ENCODE measurements at places on chromosomes 16 and 17.
A peak's percentile ranks its signal among the peaks of the same experiment; 100 is the strongest.

DNA sequence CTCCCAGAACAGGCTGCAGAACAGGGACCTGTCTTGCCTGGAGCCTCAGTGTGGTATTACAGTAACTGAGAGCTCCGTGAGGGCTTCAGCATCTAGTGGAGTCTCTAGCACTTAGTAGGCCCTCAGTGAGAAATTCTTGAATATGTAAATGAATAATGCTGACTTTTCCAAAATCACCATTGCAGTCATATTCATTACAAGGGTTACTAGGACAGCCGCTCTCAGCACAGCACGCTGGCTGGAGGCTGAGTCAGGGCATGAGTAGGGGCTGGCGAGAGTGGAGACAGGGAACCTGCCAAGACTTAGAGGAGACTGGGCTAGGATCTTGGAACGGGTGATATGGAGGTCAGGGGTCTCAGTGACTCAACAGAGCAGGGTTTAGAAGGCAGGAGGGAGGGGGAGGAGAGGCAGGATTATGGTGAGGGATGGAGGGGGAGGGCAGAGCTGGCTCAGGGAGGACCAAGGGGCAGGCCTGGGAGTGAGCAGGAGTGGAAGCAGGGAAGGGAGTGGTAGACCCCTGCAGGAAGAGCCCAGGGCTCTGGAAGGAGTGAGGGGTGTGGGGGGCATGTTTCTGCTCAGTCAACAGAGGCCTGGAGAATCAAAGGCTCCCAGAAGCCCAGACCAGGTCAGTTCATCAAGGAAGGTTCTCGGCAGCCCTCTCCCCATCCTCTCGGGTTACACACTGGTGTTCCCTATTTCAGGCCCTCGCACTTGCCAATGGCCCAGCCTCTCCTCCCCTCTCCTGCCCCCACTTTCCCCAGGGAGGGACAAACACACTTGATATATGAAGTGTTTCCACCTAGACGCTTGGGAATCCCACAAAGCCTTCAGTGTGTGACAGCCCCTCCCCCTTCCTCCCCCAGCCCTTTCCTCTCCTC is 42.3 kb downstream of the FZD2 start:
- DNase-seq: no peak

- no peak for DNase-seq
Measured at GRCh38 chr16:26524281-26524680, 542.4 kb upstream of the C16orf82 start.

- no peak for DNase-seq
Measured at GRCh38 chr17:34703533-34703932, 124.2 kb downstream of the TMEM132E start.

- peak; percentile 90 for DNase-seq
Measured at GRCh38 chr17:40345161-40345993, 19.2 kb downstream of the GJD3 start.

DNA sequence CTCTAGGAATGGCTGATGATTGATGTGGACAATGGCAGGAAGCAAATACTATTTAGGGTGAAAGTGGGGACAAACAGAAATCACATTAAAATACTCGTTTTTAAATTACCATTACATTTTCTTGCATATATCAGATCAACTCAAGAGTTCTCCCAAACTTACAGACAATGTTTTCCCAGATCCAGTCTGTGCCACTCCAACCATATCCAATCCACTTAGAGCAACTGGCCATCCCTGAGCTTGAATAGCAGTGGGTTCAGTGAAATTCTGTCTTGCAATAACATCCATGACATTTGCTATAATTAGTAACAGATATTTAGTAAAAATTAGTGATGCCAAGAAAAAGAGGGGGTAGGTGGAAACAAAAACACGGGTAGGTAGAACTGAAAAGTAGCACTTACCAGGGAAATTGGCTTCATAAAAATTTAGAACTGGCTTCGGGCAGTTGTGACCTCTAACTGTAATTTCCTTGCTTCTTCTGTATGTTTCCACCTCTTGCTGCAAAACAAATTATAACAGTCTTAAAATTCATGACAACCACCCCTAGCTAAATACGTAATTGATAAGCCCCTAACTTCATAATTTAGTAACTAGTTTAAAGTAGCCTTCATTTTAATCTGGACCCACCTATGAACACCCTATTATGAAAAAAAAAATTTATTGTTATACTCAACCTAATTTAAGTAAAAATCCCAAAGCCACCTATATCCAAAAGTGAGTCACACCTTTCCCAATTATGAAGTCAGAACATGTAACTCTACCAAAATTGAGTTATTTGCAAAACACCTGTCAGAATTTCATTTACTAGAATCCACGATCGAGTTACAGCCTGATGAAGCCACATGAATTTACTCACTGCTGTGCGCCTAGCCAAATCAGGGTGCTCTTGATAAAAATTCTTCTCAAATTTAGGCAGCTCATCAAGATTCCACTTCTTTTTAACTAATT is 2.0 kb downstream of the DDX5 start:
- no peak for DNase-seq

DNA sequence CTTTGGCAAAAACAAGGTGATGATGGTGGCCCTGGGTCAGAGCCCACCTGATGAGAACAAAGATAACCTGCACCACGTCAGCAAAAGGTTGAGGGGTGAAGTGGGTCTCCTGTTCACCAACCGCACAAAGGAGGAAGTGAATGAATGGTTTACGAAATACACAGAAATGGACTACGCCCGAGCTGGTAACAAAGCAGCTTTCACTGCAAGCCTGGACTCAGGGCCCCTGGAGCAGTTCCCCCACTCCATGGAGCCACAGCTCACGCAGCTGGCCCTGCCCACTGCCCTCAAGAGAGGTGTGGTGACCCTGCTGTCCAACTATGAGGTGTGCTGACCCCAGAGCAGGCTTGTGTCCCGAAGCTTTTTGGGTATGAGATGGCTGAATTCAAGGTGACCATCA is 29.7 kb upstream of the DLX4 start:
- DNase-seq: no peak

- DNase-seq: no peak
Measured at GRCh38 chr16:11806721-11807120, 9.7 kb upstream of the ZC3H7A start.

GRCh38 chr16:23960081-23960885 is 124.5 kb downstream of the PRKCB start:
- DNase-seq: no peak

GRCh38 chr16:85360323-85361277 is 248.3 kb upstream of the CIBAR2 start:
- no peak for DNase-seq

- DNase-seq: no peak
Measured at GRCh38 chr16:73028263-73028662, 19.7 kb downstream of the ZFHX3 start.

- DNase-seq: no peak
Measured at GRCh38 chr17:29255926-29256522, 9.4 kb downstream of the CRYBA1 start.

DNA sequence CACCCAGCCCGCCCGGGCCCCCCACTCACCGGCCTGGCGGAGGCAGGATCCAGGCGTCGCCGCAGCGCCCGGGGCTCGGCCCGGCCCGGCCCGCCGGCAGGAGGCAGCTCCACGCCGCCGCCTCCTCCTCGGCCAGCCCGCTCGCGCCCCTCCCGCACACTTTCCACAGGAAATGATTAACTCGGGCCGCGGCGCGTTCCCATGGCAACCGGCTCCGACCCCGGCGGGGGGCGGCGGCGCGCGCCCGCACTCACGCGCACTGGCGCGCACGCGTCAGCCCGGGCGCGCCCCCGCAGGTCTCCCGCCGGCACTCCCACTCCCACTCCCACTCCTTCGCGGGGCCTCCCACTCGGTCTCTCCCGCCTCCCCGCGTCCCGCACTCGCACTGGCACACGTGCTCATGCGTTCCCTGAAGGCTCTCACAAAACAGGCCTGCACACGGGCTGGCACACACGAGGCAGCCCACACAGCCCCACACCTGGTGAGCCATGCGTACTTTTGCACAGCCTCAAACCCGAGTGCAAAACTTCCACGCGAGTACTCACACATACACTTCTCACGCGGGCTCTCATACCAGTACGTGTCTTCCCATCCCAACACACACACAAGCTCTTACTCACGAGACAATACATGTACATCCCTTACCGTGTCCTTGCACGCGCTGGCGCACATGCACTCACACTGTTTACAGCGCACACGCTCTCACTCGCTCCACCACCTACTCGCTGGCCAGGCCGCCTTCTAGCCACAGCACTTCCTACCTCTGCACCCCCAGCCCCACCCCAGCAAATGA is at the start of gene KIFC3:
Gene KIFC3 (minus strand): TSS at position 151 of the 793 bp plus-strand sequence. CDS start 4,248 bp downstream, outside the sequence.
- peak; percentile 93 for DNase-seq

GRCh38 chr16:84947022-84947421 is 64.3 kb downstream of the ZDHHC7 start:
- DNase-seq: peak; percentile 73

- DNase-seq: no peak
Measured at GRCh38 chr16:23595246-23595950, 718 bp downstream of the NDUFAB1 start.

- no peak for DNase-seq
Measured at GRCh38 chr17:57425431-57425830, 169.1 kb downstream of the MSI2 start.

DNA sequence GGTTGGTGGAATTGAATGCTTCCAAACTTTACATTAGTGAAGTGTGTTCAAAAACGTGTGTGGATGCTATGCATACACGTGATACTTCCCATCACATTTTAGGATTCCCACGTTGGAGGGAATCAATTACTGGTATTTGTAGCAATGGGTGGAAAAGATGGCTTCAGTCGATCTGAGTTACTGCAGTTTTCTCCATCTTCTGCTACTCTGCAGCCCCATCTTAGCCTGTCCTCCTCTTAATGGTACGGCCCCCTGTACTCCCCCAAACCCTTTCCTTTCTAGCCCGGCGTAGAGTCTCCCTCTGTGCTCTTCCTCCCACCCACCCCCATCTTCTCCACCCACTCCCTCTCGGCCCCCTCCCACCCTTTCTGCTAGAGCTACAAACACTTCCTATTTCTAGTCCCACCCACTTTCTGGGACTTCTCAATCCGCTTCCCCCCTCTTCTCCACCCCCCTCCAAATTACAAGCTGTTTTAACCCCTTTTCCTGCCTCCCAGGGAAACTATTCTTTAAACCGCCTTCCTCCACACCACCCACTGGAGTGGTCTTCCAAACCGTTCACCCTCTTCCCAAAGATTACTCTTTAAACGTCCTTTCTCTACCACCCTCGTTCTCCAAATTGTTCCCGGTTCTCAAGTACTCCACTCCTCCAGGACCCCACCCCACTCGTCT is 1.1 kb downstream of the CHTF8 start:
- peak; percentile 65 for DNase-seq

GRCh38 chr17:49834118-49834743 is 13.6 kb downstream of the TAC4 start:
- DNase-seq: no peak

DNA sequence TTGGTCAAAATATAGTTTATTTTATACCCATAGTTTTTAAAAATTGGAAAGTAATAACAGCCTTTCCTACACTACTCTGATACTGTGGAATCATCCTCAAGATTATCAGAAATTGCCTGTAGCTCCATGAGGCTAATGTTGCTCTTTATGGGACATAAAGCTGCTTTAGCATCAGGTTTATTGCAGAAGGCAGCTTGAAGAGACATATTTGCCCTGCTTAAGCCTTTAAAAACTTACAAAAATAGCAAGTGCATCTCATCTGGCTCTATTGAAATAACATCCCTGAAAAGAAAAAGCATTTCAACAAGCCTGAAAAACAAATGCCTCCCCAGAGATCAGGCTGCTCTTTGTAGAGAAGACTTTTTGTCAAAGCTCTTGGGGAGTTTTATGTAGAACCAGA is 142.9 kb upstream of the MON1B start:
- no peak for DNase-seq

- no peak for DNase-seq
Measured at GRCh38 chr17:16001226-16001897, 1.7 kb downstream of the TTC19 start.

DNA sequence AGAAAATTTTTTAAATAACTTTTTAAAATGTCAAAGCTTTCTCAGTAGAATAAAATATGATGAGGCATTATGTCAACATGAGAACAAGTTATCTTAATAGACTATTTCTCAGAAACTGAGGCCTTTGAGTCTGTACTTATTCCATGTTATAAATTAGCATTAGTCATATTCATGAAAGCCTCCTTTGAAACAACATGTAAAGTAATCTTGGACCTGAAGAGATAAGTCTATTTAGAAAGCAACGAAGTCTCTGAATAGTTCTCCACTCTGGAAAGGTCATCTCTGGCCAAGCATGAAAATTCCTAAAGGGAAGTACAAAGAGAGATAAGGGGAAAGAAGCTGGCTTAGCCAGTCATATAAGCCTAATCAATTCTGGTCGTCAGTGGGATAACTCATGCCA is 150.8 kb downstream of the CYB561 start:
- no peak for DNase-seq

DNA sequence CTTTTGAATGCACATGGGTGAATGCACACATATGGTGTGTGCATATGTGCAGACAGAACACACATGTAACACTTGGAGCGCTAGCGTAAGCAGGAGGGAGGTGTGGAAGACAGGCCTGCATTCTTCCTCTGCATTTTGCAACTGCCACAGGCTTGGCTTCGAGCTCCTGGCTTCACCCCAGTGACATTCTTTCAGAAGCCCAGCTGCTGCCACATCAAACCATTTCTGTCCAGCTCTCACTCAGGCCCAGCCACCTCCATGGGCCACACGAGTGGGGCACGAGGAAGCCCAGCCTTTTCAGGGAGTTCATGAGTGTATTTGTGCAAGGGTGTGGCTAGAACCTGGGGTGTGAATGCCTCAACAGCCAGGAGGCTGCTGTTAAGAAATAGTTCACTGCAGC is 18.8 kb downstream of the LGALS3BP start:
- DNase-seq: no peak

DNA sequence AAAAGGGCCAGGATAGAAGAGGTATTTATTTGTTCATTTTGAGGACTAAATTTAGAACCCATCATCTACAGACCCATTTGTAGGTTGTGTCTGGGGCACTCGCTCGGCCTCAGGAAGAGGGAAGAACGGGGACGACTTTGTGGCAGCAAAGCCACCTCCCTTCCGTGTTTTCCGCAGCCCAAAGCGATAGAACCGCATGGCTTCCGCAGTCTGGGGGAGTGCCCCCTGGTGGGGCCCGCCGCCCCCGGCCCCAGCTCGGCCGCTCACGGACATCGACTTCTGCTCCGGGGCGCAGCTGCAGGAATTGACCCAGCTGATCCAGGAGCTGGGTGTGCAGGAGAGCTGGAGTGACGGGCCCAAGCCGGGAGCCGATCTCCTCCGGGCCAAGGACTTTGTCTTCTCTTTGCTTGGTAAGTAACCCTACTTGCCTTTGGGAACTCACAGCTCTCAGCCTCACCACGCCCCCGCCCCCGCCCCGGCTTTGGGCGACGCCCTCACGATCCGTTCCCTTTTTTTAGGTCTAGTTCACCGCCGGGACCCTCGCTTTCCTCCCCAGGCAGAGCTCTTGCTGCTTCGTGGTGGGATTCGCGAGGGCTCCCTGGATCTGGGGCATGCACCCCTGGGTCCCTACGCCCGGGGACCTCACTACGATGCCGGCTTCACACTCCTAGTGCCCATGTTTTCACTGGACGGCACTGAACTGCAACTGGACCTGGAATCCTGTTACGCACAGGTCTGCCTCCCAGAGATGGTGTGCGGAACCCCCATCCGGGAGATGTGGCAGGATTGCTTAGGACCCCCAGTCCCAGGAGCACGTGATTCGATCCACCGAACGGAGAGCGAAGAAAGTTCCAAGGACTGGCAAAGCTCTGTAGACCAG is 681 bp downstream of the TMEM102 start:
- peak; percentile 90 for DNase-seq

Measured in spleen (tissue), 13 donors.